Epithelial cell of proximal tubule (primary cell): ENCODE measurements at places on chromosomes 1 and 21. TPM values are rescaled to one million over a fixed set of nuclear protein-coding genes. Genes with fewer than 3 reads are reported as not detected.

Gene MACO1
- total RNA-seq: 7.9 and 11.5 TPM in 2 replicates

Gene OR2T35
- not detected in 2 replicates for total RNA-seq

Gene ZNF670
- 2.3 and 4.7 TPM in 2 replicates for total RNA-seq

Gene IVL
- 0.35 and 2.1 TPM in 2 replicates for total RNA-seq

Gene BATF3
- 2.5 TPM in 1 of 2 replicates, not detected in the other for total RNA-seq

Gene KLHDC9
- total RNA-seq: 2.6 and 6.5 TPM in 2 replicates

Gene ITPKB
- 4.6 and 5.1 TPM in 2 replicates for total RNA-seq

Gene LCE1A
- total RNA-seq: not detected in 2 replicates

Gene CCDC181
- total RNA-seq: 2.0 and 3.5 TPM in 2 replicates

Gene KRTAP10-2
- total RNA-seq: not detected in 2 replicates

- DNase-seq: no peak
Observed at GRCh38 chr1:66176832-66177231, 357.1 kb upstream of the SGIP1 start.

GRCh38 chr1:218365226-218365999 is 20.3 kb downstream of the TGFB2 start:
- no peak for DNase-seq

- DNase-seq: no peak
Observed at GRCh38 chr1:18939398-18940302, 16.8 kb downstream of the IFFO2 start.

DNA sequence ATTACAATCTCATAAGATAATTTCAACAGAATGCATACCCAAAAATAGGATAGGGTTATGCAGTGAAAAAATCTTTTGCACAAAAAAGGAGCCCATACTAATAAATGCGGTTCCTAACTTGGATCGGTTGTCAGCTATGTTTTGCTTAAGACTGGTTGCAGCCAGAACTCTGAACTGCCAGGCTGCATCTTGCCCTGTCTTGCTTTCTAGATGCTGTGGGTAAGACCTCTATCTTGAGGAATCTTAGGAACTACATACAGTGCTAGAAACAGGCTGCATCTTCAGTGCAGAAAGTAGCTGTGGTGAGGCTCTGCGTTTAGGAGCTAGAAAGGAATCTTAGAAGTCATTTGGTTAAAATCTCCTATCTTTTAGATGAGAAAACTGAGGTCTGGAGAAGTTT is 45.6 kb upstream of the PLA2G4A start:
- DNase-seq: no peak

DNA sequence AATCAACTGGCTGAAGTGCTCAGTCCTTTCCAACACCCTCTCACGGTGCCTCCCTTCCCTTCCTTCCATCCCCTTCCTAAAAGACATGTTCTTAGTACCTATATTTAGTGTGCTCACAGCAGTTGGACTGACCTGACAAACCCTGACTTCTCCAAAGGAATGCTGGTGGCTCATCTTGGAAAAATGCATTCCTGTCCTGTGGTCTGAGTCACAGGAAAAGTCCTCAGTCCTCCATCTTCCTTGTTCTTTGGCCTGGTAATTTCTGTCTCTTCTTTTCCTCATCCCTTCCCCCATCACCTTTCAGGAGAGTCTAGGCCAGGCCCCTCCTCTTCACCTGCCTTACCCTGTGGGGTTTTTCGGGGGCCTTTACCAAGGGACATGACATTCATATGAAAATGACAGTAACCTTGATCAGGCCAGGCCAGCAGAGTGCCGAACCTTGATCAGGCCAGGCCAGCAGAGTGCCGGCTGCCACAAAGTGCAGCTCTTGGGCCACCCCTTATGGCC is 7.2 kb downstream of the ATP1B1 start:
- DNase-seq: peak; percentile 95

DNA sequence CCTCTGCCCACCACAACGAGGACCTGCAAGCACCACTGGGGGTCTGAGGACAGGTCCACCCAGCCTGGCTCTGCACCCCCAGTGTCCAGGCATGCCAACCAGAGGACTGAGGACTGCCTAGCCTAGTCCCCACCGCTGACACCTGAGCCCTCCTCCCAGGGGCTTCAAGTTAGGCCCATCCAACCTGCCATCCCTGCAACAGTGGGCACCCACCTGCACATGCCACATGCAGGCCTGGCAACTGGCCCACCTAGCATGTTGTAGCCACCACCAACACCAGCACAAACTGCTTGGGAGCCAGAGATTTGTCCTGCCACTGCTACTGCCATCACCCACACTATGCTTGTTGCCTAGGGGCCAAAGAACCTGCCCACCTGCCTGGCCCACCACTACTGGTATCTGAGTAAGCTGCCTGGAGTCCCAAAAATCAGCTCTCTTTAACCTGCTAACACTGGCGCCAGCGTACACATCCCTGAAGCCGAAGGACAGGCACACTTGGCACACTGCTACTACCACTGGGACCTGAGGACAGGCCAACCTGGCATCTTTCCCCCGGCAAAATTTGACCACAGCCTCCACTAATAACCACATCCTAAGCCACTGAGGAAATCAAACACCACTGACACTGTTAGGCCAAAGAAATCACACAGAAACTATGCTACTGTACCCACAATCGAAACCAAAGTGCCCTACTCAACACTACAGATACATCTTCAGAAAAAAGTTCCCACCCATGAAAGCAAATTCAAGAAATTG is 61.5 kb downstream of the PSMG1 start:
- no peak for DNase-seq

GRCh38 chr21:34910396-34910795 is 138.7 kb downstream of the RUNX1 start:
- no peak for DNase-seq

- DNase-seq: no peak
Observed at GRCh38 chr21:31671146-31671716, 11.7 kb downstream of the SOD1 start.

DNA sequence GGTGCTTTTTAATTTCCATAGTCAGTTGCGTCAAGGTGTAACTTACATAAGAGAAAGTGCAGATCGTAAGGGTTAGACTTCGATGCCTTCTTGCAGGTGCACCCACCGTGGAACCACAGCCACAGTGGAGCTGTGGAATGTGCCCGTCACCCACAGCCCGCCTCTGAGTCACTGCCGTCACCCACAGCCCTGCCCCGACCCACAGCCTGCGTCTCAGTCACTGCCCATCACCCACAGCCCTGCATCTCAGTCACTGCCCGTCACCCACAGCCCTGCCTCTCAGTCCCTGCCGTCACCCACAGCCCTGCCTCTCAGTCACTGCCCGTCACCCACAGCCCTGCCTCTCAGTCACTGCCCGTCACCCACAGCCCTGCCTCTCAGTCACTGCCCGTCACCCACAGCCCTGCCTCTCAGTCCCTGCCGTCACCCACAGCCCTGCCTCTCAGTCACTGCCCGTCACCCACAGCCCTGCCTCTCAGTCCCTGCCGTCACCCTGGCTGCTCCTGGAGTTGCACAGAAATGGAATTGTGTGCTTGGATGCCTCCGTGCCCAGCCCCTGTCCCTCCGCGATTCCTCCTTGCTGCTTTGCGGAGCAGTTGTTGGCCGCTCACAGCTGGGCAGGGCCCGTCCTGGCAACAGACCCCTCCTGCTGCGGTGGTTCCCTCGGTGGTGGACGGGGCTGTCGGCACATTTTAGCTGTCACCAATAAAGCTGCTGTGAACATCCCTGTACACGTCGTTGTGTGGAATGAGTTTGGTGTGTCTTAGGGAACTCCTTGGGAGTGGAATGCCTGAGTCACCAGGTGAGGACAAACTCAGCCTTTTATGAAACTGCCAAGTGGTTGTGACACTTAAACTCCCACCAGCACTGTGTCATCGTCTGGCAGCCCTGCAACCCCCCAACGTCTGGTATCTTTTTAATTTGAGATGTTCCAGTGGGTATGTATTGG is 44.9 kb upstream of the COL6A2 start:
- DNase-seq: no peak

GRCh38 chr1:12521096-12521495 is 96.9 kb downstream of the DHRS3 start:
- no peak for DNase-seq

DNA sequence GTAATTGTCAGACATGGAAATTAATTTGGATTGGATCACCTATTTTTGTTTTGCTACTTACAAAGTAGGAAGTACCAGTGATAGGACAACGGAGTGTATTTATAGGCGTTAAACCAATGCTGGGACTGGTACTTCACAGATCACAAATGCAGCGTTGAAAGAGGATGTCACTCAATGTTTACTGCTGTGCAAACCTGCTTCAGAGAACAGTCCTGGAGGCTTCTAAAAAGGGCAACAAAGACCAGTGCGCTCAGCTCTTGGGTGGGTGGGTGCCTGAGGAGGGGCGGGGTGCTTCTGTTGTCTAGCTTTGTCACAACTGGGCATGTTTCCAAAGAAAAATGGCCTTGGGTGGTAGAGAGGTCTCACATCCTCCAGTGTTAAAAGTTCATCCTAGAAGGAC is 2.1 kb downstream of the C1orf21 start:
- no peak for DNase-seq

GRCh38 chr1:193609592-193609991 is 423.2 kb upstream of the B3GALT2 start:
- no peak for DNase-seq

- DNase-seq: no peak
Observed at GRCh38 chr1:62436039-62436465, 797 bp upstream of the USP1 start.

GRCh38 chr1:62691062-62691844 is 3.1 kb upstream of the DOCK7 start:
- no peak for DNase-seq

DNA sequence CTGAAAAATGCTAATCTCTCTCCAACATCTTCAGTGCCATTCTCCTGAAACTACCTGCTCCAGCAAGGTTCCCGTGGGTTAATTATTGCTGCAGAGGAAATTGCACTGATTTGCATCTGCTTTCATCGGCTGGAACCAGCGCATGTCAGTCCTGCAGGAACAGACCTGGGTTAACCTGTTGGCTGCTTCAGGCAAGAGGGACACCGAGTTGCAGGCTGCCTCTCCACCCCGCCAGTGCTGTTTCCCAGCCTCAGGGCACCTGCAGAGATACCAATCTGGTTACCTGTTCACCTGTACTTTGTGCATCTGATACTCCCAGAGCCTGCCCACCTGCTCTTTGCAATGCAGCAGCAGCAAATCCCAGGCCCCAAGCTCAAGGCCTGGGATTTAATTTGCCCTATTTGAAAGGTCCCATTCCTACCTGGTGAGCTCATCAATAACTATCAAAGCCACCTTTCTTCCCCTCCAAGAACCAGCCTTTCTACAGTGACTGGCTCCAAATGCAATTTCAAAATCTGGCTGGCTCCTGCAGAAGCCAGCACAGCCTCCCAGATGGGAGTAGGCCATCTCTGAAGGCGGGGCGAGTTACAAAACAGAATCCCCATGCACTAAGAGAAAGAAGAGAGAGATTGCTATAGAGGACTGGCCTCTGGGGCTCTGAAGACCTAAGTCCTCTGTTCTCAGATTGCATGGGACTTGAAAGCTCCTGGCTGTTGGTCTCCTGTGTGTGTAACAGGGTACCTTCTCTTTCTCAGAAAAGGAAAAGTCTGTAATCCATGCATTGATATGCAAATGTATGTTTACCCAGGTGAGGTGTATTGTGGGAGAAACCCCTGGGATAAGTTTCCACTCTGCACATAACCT is 67.8 kb downstream of the TOMM20 start:
- no peak for DNase-seq

DNA sequence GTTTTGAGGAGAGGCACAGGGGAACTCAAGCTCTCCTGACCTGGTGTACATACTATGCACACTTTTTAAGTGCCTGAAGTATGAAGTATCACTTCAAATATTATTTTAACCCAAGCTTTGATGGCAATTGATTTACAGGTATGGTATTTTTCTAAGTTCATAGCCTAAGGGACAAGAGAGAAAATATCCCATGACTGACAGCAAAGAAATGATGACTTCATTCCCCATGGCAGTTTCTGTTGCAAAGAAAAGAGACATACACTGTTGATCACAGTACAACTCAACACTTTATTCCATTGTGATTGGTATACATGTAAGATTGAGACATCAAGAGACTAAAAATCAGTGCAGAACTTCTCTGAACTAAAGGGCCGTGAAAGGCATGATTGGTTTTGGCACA is 41.8 kb upstream of the BCL10 start:
- no peak for DNase-seq

GRCh38 chr1:14452551-14452950 is 145.9 kb upstream of the KAZN start:
- no peak for DNase-seq

GRCh38 chr1:66000033-66000637 is 207.4 kb downstream of the PDE4B start:
- DNase-seq: no peak

- DNase-seq: no peak
Observed at GRCh38 chr1:190439447-190439846, 38.2 kb downstream of the BRINP3 start.

DNA sequence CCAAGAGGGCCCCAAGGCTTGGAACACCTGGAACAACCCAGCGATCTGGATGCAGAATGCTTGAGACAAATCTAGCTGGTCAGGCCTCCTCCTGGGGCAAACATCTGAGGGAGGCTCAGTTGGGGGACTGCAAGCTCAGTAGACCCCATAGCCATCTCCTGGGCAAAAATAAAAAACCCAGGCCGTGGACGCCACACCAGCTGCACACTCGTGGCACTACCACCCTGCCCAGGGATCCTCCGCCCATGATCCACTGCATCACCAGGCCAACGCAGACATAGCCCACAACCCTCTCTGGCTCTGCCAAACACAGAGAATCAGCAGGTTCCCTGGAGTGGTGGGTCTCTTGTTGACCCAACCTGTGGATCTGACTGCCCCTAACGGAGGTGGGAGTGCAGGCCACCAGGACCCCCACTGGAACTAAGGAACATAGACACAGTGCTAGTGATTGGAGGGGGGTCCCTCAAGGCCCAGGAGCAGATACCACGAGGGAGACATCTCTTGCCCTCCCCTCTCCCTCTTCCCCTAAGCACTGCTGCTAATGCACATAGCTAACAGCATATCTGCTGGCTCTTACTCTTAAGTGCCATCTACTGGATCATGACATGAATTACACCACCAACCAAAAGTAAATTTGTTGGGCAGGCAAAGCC is 147.2 kb downstream of the CHD1L start:
- peak; percentile 2 for DNase-seq

DNA sequence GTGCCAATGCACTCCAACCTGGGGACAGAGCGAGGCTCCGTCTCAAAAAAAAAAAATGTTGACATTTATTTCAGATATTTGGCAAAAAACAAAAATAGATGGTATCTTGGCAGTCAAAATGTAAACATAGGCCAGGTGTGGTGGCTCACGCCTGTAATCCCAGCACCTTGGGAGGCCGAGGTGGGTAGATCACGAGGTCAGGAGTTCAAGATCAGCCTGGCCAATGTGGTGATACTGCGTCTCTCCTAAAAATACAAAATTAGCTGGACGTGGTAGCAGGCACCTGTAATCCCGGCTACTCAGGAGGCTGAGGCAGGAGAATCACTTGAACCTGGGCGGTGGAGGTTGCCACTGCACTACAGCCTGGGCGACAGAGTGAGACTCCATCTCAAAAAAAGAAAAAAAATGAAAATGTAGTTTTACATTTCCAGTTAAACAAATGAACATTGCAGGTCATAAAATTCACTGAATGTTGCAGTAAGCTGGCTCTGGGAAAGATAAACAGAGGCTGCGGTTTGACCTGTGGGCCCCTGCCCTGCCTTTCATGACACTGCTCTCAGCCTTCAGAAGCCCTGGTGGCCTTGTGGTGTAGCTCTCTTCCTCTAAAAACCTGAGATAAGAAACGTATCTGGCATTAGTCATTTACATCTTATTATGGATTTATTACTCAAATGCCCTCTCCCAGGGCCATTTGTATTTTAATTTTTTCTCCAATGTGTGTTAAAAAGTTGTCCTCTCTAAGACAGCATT is 12.2 kb upstream of the SLC44A3 start:
- no peak for DNase-seq
